ENCODE measurements at places on chromosomes 4 and X.

DNA sequence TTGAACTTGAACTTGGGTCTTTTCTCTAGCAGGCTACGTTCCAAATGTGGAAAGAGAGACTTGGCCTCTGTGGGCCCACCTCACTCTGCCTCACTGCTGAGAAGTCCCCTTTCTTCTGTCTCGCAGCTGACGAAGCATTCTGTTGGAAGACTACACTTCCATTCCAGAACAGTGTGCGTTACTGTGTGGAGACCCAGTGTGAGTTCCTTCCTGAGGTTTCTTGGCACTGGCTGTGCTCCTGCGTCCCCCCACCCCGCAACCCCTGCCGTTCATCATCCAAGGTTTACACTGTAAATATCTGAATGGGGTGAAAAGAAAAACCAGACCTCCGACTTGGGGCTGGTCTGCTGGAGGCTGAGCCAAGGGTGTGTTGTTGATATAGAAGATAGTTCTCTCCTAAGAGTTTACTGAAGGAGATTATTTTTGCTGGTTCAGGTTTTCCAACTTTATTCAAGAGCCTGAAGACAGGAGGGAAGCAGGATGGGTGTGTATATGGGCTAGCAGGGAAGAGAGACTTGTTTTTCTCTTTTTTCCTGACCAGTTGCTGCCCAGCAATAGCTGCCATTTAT, 34.7 kb downstream of the NHSL2 start:
- no peak for DNase-seq

DNA sequence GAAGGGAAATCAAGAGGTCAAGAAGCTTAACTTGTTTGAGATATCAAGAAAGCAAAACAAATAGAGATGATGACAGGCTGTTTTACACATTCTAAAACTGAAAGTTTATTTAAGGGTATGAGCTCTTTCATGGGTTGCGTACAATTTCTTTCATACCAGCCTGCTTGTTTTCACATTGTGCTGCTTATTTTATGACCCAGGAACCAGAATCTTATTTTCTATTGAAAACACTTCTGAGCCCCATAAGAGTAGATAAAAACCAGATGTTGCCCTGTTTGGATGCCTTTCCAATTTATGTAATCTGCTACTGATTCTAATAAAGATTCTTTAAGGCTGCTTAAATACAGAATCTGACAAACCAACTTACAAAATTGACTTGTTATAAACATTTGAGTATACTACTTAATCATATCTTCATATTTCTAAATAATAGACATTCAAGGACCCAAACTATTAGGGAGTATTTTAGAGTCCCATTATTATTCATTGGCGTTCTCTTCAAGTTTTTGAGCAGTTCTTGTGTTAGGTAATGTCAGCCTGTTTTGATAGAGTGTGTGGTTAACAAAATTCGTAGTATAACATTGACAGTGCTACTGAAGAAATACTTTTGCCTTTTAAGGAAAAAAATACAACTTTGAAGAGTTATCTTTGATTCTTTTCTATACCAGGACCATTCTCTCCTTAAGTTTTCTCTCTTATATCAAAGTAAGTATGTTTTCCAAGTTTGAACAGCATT, 74.4 kb downstream of the PDLIM5 start:
- no peak for DNase-seq

GRCh38 chrX:83510510-83511062, 2.5 kb downstream of the POU3F4 start:
- DNase-seq: no peak

- no peak for DNase-seq
Observed at GRCh38 chr4:95540227-95540626, 8.5 kb downstream of the UNC5C start.

DNA sequence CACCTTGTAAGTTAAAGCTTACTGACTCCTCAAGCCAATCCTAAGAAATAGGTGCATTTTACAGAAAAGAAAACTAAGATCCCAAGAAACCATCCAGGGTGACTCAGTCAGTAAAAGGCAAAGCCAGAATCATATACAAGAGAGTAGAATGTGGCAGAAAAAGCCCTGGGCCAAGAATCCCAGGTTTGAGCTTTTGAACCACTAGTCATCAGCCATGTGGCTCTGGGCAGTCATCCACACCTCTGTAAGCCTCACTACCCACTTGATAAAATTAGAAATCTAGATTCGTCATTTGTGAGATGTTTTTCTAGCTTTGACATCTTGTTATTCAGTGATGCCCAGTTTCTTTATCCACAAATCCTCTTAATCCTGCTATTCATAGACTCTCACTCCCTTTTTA, 122.2 kb upstream of the PDE5A start:
- DNase-seq: no peak

- no peak for DNase-seq
Observed at GRCh38 chr4:54066718-54067129, 2.3 kb upstream of the CHIC2 start.

DNA sequence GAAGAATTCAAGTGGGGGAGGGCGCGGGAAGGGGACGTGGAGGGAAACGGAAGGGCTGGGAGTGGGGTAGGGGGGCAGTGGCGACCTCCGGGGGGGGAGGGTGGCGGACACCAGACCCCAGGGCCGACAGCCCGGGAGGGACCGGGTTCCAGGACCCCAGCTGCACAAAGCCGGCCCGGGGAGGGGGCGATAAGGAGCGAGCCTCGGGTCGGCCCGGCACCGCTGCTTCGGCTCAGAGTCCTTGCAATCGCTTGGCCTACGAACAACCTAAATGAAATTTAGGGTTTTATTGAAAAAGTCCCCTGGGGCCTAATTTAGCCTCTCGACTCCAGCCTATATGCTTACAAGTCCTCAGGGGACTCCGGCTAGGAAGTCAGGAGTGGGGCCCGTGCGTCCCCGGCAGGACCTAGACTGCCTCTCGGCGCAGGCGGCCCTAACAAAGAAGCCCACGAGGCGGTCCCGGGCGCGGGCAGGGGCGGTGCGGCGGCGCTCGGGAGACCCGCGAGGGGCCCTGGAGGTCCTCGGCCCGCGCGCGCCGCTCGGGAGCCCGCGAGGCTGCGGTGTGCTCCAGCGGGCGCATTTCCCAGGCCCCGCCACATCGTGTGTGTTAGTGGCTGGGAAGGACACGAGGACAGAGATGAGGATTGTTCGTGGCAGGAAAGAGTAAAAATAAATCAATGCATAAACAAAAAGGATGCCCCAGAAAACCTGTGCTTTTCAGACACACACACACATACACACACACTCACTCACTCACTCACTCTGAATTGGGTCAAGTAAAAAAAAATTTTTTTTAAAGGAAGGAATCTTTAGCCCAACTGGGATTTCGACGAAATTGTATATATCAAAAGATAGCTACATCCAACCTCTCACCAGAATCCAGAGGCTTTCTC, 70.0 kb downstream of the MGST2 start:
- no peak for DNase-seq

DNA sequence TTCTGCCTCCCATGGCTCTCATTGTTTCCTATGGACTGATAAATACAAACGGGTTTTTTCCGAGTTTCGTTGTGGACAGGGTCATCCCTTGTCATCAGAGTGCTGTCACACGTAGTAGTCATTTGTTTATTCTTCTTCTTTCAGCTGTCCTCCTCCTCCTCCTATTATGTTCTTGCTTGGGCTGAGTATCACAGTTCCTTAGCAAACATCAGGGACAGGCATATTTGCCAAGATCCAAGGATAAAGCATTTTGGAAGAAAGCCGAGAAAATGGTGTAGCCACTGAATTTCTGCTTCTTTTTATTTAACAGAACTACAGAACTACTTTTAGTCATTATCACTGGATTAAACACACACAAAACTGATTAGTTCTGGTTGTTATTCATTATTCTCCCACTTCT, 167.9 kb downstream of the MAML3 start:
- DNase-seq: no peak

DNA sequence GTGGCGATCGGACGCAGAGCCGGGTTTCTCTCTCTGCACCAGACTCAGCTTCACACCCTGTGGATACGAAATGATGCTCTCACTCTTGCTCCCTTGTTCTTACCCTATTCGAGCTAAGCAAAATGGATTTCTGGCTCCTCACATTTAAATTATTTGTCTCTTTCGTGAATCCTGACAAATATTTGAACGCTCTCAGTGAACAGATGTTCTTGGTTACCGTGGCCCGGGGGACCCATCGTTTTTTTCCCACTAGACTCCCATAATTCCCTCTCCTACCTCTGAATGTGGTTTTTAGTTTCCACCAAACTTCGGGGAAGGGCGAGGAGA, 630 bp downstream of the SMARCA5 start:
- no peak for DNase-seq

- no peak for DNase-seq
Observed at GRCh38 chr4:176210101-176210500, 14.7 kb upstream of the SPATA4 start.

GRCh38 chrX:130083656-130084382, 26.5 kb downstream of the ELF4 start:
- no peak for DNase-seq

DNA sequence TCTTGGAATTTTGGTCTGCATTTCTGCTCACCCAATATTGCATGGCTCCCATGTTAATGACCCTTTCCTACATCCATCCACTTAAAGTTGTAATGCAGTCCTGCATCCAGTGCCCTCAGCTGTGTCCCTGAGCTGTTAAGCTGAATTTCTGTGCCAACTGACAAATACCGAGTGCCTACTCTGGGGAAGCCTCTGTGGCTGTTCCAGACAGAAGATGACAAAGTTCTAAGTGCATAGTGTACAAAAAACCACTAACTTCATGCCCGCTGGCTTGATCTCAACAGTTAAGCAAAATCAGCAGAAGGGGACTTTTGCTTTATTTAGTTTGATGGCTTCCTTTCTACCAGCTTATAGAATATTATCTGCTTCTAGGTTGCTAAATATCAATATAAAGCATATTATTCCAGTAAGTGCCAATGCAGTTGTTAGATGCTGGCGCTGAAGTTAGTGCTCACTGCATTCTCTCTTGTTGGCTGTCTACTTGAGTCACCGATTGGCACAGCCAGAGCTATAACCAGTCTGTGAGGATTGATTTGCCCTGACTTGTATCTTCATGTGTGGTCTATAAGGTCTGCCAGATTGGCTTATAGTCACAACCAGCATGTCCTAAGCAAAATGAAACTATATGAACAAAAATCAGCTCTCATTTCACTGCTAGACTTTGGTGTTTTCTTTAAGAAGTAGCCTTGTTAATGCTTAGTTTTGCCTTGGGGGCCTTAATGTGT, 98.9 kb downstream of the KLHL8 start:
- DNase-seq: no peak

- DNase-seq: no peak
Observed at GRCh38 chr4:40606239-40606767, 23.4 kb downstream of the RBM47 start.

DNA sequence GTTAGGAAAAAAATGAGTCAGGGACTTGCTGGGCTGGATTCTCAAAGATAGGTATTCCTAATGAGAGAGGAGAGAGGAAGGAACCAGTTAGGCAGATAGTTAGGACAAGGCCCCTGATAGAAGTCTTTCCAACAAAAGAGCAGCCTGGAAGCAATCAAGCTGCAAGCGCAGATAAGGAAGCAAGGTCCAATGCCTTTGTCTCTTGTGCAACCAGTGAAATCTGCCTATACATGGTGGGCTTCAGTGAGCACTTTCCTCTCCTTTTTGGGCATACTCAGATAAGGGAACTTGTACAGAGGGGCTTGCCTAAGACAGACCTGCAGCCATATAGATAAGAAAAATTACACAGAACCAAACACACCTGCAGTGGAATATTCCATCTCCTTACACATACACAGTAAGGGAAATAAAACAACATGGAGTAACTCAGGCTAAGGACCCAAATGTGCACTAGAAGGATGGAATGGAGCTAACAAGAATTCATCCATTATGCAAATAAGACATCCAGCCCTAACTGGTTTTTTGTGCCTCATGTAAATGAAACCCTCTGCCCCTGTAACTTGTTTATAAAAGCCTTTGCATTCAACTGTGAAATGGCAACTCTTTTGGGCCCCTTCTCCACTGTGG, 68.8 kb downstream of the PCDH18 start:
- DNase-seq: no peak

DNA sequence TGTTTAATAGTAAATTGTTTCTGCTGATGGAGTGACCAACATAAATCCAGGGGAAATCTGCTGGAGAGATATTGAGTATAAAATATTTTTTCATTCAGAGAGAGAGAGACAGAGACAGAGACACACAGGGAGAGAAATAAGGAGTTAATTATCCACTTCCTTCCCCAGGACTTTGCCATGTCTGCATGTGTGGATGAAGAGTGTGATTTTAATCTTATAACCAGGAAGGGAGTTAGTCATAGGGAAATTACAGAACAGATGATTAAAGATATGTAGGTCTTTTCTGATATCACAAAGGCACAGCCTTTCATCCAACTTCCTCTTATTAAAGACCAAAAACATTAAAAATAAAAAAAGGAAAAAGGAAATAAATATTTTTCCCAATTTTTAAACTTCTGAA, 526.3 kb downstream of the SPRY1 start:
- no peak for DNase-seq

- no peak for DNase-seq
Observed at GRCh38 chr4:34191443-34191842, 2052.9 kb downstream of the ARAP2 start.

- DNase-seq: no peak
Observed at GRCh38 chr4:14434916-14435315, 567.4 kb upstream of the CPEB2 start.

GRCh38 chrX:2584251-2585157, 83.7 kb upstream of the DHRSX start:
- DNase-seq: no peak

- DNase-seq: no peak
Observed at GRCh38 chr4:111454961-111455360, 690.3 kb upstream of the FAM241A start.

GRCh38 chrX:10577853-10578252, 42.5 kb downstream of the MID1 start:
- DNase-seq: no peak

GRCh38 chr4:72969976-72970375, 99.5 kb downstream of the COX18 start:
- DNase-seq: no peak

- no peak for DNase-seq
Observed at GRCh38 chr4:119682099-119682498, 53.5 kb upstream of the PDE5A start.

DNA sequence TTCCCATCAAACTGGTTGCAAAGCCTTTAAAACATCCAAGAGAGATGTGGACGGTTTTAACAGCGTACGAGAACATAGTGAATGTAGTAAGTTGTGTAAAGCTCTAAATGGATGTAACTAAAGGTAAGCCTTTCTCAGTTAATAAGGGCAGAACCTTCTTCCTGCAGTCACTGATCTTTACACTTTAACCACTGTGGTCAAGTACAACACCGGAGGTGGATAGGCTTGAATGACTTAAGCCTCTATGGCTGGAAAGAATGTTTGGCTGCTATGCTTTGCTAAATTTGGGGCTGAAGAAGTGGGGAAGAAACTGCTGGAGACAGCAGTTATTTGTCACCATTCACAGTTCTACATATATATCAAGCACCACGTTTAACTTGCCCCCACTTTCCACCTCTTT, 285.1 kb upstream of the FMR1 start:
- no peak for DNase-seq

DNA sequence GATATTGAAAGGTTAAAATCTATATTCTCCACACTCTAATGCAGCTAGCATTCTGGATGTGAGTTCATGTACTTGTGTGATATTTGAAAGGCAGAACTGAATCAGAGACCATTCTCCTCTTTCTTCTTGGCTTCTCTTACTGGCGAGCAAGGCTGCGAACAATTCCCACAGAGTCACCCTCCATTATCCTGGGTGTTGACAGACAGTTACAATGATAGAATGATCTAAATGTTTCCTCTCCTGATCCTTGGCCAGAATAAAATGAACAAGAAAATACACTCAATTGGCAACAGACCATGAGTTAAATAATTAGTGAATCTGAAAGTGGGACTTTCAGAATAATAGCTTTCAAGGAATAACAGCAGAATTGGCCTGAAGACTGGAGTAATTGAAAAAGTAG, 342.8 kb downstream of the RAPGEF2 start:
- no peak for DNase-seq

GRCh38 chrX:27491397-27491796, 28.3 kb upstream of the PPP4R3C start:
- DNase-seq: no peak

Measured in activated CD8-positive, alpha-beta memory T cell treated with anti-CD3 and anti-CD28 coated beads for 1 hour (primary cell).